ENCODE measurements at places on chromosomes 1 and 21.

GRCh38 chr1:169113613-169114119 is 7.2 kb downstream of the ATP1B1 start:
- DNase-seq: no peak

GRCh38 chr21:16532840-16533239 is 803.1 kb downstream of the USP25 start:
- DNase-seq: no peak

GRCh38 chr1:7666249-7666648 is 104.8 kb upstream of the VAMP3 start:
- DNase-seq: no peak

DNA sequence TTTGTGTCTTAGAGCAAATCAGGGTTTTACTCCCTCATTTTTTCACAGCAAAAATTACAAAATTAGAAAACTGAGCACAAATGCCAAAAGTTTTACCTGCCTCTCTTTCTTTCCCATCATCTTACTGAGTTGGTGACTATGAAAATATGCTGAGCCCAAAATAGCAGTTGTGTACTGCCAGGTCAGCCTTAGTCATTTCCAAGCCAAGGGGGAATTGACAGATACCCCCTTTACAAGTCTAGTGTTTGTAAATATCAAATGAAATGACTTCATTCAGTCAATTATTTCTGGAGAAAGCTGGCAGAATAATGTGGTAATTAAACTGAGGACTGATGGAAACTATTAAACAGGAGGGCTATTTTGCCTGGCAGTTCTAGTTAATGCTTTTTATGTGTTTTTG is 11.4 kb upstream of the GORAB start:
- no peak for DNase-seq

DNA sequence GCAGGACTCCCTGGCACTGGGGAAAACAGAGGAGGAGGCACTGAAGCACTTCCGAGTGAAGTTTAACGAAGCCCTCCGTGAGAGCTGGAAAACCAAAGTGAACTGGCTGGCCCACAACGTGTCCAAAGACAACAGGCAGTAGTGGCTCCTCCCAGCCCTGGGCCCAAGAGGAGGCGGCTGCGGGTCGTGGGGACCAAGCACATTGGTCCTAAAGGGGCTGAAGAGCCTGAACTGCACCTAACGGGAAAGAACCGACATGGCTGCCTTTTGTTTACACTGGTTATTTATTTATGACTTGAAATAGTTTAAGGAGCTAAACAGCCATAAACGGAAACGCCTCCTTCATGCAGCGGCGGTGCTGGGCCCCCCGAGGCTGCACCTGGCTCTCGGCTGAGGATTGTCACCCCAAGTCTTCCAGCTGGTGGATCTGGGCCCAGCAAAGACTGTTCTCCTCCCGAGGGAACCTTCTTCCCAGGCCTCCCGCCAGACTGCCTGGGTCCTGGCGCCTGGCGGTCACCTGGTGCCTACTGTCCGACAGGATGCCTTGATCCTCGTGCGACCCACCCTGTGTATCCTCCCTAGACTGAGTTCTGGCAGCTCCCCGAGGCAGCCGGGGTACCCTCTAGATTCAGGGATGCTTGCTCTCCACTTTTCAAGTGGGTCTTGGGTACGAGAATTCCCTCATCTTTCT is 75.5 kb downstream of the PIK3CD start:
- DNase-seq: no peak

DNA sequence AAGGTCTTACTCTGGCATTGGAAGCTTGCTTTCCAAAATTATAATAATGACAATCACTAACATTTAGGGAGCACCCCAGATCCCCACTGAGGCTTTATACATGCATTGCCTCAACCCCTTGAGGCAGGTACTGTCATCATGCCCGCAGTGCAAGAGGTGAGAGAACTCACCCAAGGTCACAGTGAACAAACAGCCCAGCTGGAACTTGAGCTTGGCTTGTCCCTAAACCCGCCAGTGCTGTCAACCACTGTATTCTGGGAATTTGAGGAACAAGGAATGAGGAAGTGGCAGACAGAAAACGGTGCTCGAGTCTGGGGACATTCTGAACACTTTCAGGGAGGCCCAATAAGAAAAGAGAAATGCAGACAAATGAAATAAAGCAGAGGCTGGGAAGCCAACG is 34.6 kb upstream of the TLR5 start:
- DNase-seq: no peak

GRCh38 chr1:107019166-107019565 is 37.3 kb upstream of the PRMT6 start:
- DNase-seq: no peak

- DNase-seq: peak; percentile 5
Observed at GRCh38 chr1:47623557-47623940, 185.7 kb downstream of the FOXD2 start.

DNA sequence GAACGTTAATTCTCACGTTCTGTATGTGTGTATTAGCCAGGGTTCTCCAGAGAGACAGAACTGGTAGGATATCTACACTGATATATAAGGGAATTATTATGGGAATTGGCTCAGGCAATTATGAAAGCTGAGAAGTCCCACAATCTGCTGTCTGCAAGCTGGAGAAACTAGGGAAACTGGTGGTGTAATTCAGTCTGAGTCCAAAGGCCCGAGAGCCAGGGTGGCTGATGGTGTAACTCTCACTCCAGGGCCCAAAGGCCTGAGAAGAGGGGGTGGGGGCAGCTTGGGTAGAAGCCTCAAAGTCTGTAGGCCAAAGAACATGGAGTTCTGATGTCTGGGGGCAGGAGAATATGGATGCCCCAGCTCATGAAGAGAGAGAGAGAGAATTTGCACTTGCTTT is 13.3 kb upstream of the VASH2 start:
- no peak for DNase-seq

DNA sequence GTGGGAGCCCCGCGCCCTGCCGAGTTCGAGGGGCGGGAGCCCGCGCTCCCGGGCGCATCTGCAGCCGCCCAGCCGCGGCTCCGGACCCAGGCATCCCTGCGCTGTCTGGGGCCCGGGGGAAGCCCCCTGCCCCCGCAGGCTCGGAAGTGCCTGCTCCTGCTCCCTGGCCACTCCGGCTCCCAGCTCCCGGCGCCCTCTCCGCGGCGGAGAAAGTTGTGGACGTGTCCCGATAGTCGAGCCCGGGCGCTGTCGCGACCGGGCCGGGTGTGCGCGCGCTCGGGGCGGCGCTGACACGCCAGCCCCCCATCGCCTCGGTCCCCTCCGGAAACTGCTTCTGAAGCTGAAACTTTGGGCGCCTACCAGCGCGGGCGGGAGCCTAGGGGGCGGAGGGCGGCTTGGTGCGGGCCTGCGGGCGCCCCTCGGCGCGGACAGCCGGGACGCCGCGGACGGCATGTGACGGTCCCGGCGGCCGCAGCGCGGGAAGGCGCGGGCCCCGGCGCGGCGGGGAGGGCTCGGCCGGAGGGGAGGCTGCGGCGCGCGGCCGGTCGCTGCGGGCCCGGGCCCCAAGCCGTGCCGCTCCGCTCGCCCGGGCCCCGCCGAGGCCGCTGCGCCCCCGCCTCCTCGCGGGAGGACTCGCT is 515 bp downstream of the MAN1C1 start:
- DNase-seq: no peak

GRCh38 chr1:242184955-242185354 is 186.1 kb upstream of the MAP1LC3C start:
- DNase-seq: no peak

- no peak for DNase-seq
Observed at GRCh38 chr1:43505077-43505780, 25.5 kb upstream of the PTPRF start.

DNA sequence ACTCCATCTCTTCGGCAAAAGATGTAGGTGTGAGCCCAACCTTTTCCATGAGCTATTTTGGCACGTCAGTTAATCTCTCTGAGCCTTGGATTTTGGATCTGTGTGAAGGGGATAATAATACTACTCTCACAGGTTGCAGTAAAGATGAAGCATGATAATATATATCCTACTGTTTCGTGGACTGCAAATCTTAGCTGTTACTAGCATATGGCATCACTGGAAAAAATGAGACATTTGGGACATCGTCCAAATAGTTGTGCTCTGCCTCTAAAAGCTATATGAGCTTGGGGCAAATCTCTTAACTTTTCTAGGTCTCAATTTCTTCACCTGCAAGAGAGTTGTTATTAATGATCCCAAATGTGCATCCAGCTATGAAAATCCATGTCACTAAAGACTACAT is 147.4 kb upstream of the ZRANB2 start:
- DNase-seq: no peak

- no peak for DNase-seq
Observed at GRCh38 chr1:237005674-237006073, 1.4 kb upstream of the MT1HL1 start.

DNA sequence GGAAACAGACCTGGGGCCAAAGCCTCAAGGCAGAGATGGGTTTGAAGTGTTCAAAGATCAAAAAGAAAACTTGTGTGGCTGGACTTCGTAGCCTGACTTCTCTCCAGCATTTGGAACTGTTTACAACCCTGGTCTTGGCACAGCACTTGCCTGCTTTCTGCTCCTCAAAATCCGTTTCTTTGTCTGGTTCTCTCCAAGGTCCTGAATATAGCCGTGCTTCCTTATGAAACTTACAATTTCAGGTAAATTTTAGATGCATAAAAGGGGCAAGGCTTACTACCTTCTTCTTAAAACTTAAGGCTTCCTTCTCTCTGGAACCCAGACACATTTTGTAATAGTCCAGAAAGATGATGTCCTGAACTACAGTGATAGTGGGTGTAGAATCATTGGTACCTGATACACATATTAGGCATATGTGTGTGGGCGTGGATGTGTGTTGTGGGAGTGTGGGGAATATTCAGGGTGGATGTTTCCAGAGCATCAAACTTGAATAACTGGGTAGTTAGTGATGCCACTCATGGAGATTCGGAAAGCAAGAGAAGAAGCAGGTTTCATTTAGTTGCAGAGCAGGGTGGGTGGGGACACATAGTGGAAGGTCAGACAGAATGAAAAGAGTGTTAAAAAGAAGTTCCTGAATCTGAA is 26.4 kb upstream of the FAM78B start:
- DNase-seq: no peak

GRCh38 chr1:246742396-246742795 is 18.2 kb downstream of the SCCPDH start:
- no peak for DNase-seq

DNA sequence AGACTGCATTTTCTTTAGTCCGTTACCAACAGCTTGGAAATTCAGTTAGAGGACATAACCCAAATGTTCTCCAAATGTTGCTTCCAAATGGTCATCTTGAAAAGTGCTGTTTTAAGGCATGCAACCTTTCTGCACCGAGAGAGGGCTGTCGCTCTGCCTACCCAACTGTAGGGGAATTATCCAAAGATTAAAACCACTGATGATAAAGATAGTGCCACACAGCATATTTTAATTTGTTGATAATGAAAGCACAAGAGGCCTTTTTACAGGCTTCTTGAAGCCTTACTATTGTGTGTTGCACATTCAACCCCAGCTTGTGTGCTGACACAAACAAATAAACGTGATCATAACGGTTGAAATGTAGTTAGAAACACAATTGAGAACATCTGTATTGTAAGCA is 121.5 kb downstream of the LMO4 start:
- DNase-seq: no peak

- DNase-seq: no peak
Observed at GRCh38 chr1:11046625-11047365, at the start of gene MASP2. TSS of gene MASP2 (minus strand) at chr1:11047239. CDS start at chr1:11047207, 32 bp downstream.

DNA sequence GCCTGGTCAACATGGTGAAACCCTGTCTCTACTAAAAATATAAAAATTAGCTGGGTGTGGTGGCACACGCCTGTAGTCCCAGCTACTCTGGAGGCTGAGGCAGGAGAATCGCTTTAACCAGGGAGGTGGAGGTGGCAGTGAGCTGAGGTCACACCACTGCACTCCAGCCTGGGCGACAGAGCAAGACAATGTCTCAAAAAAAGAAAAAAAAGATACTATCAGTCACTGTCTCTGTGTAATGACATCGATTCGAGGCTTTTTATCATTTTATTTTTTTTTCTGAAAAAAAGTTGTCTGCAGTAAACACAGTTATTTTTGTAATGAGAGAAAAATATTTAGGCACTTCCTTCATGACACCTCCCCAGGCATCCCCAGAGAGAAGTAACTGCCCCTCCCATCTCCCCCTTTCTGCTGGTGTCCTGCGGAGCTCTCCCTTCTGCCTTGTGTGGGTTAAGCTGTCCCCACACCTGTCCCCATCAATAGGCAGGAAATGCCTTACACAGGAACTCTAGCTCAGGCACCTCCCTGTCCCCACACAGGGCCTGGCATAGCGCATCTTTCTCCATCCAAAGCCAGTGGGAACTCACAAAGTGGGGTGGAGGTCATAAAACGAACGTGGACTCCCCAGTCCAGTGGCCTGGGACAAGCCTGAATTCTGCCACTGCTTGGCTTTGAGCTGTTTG is 132.0 kb downstream of the SYF2 start:
- DNase-seq: no peak

DNA sequence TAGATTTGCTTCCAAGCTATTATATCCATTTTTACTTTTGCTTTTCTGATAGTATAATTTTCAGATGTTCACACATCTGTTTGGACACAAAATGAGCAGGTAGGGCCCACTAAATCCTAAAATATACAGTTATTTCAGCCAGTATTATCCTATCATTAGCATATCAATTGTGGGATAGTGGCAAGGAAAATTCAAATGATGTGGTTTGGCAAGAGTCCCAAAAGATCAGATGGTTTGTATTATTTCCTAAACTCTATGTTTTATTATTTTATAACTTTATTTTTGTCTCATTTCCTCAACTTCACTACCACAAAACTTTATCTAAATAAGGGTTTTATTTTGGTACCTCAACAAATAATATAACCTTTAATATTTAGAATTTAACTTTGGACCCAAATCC is 1659.6 kb downstream of the NCAM2 start:
- DNase-seq: no peak

GRCh38 chr1:230215031-230215430 is 148.0 kb downstream of the GALNT2 start:
- DNase-seq: no peak

DNA sequence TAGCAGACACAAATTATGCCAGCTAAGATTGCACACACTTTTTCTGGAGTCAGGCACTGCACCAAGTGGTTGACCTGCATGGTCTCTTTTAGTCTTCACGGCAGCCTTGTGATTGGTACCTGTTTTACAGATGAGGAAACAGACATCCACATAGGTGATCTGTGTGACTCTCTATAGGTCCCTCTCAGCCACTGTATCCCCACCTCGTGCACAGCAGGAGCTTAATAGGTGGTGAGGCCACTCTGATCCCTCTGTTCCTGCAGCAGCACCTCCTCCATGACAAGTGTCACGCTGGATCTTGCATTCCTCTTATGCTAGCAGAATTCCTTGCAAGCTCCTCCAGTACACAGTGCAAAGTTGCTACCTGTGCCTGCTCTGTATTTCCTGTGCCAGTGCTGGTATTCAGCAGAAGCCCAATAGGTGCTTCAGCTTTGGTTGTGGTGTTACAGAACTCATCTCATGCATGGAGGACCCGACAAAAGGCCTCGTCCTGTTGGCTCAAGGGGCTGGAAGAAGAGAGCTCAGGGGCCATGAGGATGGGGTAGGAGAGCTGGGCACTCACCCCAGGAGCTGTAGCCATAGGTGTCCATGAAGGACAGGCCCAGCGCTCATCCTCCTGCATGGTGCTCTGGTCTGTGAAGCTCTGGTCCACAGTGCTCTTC is 546.7 kb downstream of the PTPRU start:
- DNase-seq: no peak

DNA sequence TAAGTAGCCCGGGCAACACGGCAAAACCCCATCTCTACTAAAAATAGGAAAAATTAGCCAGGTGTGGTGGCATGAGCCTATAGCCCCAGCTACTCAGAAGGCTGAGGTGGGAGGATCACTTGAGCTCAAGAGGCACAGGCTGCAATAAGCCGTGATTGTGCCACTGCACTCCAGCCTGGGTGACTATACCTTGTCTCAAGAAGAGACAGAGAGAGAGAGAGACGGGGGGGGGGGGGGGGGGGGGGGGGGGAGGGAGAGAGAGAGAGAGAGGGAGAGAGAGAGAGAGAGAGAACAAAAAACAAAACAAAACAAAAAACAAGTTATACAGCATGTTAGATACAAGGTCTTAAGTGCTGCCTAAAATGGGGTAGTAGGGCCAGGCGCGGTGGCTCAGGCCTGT is 77.8 kb upstream of the ZNF281 start:
- DNase-seq: no peak

Data from activated T-helper 2 cell treated with anti-CD3 and anti-CD28 coated beads, Interferon-gamma antibody, Interleukin-2, Interleukin-4, amounts not matched to agents 10 μg/mL and 5 μg/mL and 100 μg/mL, durations not matched to agents 14 hours and 24 hours and 36 hours (primary cell).